NCI-H1092 (cell line): ENCODE measurements at places on chromosomes 4 and X.

DNA sequence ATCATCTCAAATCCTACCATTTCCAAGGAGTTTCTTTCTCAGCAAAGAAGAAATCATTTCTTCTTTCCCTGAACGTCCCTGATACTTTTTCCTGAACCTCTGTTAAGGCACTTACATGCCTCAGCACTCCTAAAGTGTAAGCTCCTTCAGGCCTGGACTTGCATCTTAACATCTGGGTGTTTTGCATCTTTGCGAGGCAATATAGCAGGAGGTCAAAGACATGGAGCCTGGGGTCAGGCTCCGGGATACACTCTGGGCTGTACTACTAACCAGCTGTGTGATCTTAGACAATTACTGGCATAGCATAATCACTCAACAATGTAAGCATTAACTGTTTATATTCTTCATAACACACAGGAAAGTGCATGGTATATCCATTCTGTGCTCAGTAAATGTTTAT is 275.5 kb upstream of the BOD1L1 start:
- DNase-seq, result no peak

DNA sequence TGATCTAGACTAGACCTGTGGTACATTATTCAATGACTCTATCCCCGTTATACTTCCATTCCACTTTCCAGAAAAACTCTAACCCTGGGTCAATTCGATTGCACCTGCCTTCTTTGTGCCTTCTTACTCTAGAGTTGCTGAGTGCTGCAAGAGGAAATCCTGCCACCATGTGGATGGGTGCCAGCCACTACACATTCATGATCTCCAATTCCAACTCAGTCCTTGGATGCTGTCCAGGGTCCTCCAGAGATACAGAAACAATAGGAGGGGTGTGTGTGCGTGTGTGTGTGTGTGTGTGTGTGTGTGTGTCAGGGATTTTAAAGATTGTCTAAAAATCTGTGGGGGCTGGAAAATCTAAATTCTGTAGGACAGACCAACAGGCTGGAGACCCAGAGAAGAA is 42.9 kb upstream of the INTS6L start:
- peak; percentile 78 for DNase-seq

- no peak for DNase-seq
Measured at GRCh38 chr4:6017800-6018199, 431 bp downstream of the C4orf50 start.

DNA sequence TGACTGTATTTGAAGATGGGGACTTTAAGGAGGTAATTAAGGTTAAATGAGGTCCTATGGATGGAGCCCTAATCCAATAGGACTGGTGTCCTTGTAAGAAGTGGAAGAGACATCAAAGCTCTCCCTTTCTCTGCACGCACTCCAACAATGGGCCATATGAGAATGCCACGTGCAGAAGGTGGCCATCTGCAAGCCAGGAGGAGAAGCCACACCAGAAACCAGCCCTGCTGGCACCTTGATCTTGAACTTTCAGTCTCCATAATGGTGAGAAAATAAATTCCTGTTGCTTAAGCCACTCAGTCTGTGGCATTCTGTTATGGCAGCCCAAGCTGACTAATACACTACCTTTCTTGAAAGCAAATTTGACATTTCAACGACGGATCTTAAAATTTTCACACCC is 73.2 kb downstream of the SMARCA1 start:
- DNase-seq, result no peak

DNA sequence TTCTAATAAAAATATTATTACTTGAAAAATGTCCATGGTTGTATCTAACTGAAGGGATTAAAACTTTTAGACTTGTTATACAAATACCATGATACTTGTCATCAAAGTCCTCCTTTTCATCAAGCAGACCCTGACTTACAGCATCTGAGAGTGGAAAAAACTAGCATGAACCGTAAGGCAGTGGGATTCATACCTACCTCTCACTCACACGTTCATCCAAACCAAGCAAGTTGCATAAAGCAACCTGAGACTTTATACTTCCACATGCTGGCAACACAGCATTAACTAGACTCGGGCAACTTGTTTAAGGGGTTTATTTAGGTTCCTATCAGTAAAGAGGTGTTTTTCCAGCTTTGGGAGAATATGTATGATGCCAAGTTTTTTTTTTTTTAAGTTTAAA is 22.6 kb upstream of the TLR7 start:
- DNase-seq, result no peak

DNA sequence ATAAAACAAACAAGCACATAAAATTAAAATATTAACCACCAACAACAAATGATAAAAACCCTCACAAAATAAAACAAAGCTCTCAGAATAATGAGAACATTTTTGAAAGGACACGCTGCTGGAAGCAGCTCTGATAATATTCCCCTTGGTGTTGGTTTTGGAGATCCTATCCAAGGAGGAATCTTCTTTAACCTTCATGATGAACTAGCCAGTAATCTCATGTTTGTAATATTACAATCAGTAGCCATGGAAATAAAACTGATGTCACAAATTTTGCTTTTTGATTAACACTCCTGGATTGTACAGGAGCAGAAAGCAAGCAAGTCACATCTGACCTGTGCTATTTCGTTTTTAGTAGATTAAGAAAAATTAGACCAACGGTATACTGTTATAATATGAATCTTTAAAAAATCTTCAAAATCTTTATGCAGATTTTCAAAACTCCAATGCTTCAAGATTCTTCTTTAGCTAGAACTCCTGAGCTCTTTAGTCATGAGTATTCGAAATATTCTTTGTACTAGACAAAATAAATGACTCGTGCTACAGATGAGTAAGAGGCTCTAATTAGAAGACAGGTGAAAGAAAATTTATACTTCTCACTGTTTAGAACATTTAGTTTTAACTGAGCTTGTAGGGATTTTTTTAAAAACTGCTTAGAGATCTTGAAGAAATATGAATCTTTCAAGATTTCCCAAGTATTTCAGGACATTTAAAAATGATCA is 154.1 kb downstream of the RASL11B start:
- DNase-seq, result no peak

DNA sequence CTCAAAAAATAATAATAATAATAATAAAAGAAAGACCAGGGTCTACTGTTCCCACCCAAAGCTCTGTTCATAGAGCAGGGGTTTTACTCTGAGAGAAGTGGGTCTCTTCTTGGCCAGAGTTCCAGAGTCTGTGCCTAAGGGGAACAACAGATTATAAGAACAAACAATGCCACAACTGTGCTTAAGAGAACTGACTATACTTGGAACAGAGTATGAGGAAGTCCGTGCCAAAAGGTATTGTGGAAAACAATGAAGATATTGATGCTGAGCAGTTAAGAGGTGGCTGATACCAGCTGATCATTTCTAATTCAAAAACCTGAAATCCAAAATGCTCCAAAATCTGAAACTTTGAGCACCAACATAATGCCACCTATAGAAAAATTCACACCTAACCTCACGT is 229.6 kb downstream of the FBXO8 start:
- no peak for DNase-seq

DNA sequence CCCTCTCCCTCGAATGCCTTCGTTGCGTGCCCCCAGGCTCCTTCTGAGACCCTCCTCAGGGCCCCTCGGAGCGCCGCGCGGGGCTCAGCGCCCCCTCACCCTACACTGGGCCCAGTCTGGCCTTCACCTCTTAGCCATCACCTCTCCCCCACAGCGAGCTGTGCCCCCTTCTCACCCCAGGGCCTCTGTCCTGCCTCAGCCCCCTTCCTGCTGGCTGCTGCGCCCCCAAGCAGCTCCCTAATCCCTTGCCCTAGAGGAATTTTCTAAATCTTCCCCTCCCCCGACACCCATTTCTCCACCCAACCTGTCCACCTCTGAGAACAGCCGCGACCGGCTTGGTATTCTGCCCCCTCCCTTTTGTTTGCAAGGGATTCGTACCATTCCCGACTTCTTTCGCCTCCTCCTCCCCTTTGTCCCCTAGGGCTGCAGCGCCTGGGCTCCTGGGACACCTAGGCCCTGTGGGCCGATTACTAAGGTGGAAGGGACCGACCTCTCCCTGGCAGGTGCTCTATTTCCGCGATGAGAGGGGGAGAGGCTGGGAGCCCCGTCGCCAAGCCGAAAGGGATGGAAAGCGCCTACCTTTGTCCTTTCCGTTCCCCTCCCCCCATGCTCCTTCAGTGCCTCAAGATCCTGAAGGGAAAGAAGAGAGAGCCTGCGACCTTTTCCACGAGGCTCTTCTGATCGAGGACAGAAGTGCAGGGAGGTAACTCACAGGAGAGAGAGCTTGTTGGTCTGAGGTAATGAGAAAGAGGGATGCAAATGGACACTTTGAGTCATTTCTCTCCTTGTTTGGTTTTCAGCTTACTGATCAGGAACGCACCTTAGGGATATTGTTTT is 10.9 kb downstream of the DLG3 start:
- DNase-seq, result peak; percentile 16

GRCh38 chr4:54165011-54165410 is 64.1 kb upstream of the PDGFRA start:
- DNase-seq, result no peak
